Activated T-cell treated with anti-CD3 and anti-CD28 coated beads for 4 hours (primary cell): ENCODE measurements at places on chromosomes 5 and 9.

- DNase-seq: no peak
Observed at GRCh38 chr9:110282018-110282738, 25.9 kb upstream of the TXN start.

- no peak for DNase-seq
Observed at GRCh38 chr5:173950829-173951228, 38.1 kb upstream of the C5orf47 start.

- DNase-seq: peak; percentile 71
Observed at GRCh38 chr5:154467655-154468354, 10.2 kb downstream of the HAND1 start.

- no peak for DNase-seq
Observed at GRCh38 chr9:116992865-116993264, 305.8 kb downstream of the TRIM32 start.

- no peak for DNase-seq
Observed at GRCh38 chr9:88818495-88819201, 172.6 kb upstream of the S1PR3 start.

- no peak for DNase-seq
Observed at GRCh38 chr5:181043285-181044092, 3.4 kb downstream of the BTNL9 start.

DNA sequence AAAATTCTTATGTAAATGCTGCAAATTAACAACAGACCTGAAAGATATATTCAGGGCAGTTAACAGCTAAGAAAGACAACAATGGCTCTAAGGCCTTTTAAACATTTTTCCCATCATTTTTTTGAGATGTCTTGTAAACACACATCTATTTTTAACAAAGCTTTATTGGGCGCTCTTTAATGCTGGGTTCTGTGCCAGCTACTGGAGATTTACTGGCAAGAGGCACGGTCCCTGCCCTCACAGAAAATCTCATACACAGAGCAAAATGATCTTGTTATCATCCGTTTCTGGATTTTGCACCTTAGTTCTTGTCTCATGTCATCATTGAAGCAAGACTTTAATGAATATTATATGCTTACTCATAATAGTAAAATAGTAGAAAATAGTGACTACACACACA lies 1022.3 kb upstream of the WWC1 start:
- no peak for DNase-seq

GRCh38 chr5:134526483-134527155 lies 1.1 kb downstream of the JADE2 start:
- DNase-seq: peak; percentile 41

DNA sequence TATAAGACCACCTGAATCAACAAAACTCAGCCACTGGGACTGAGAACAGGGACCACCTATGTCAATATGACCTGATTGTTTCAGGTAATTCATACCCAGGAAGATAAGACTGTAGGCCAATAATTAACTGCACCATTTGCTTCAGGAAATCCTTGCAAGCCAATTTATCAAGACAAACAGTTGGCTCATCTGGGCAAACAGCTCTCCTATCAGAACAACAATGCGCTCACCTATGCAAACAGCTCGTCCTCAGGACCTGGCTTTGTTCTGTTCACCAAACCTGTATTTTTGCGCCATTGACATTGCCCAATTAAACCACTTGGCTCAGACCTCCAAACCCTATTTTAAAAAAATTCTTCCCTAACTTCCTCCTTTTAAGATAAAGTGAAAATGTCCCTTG lies 92.3 kb upstream of the MARCHF11 start:
- no peak for DNase-seq

DNA sequence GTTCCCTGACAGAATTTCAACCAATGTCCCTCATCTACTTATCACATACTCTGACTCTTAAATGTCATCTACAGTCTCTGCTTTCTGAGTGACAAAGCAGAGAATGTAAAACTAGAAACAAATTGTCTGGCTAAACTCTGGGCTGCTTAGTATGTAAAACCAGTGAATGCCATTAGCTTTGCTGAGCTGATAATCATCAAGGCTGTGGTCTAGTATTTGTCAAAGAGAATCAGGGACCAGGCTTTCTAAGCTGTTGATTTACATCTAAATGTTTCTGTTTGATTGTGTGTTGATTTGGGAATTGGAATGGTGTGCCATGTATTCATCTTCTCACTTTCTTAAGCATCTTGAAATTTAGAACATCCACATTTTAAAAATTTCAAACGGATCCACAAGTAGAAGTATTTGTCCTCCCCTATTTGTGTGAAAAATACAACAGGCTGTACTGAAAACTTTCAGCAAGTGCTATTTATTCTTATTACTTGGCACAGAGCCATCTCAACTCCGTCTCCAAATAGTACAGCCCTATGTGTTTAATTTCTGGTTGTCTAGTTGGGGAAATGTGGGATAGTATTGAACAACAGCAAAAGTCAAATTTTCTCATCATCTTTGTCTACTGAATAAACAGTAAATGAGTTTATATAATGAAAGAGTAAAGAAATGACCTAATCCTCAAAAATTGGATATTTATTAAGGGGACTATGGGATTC lies 251.5 kb downstream of the KCTD16 start:
- DNase-seq: no peak

DNA sequence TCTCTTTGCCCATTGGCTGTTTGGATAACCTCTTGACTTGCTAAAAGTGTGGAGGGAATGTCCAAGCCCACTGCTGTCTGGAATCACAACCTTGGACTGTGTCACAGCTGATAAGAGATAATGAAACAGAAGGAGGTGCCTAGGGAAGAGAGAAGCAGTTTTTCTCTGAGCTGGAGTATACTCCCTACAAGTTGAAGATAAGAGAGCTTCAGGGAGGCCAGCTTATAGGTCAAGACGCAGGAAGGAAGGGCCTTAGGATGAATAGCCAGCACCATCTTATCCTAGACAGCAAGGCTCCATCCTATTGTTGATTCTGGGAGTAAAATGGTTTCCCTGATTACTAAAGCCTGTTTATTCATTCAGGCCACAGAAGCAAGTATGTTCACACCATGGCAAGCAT lies 244.7 kb downstream of the NPR3 start:
- no peak for DNase-seq

DNA sequence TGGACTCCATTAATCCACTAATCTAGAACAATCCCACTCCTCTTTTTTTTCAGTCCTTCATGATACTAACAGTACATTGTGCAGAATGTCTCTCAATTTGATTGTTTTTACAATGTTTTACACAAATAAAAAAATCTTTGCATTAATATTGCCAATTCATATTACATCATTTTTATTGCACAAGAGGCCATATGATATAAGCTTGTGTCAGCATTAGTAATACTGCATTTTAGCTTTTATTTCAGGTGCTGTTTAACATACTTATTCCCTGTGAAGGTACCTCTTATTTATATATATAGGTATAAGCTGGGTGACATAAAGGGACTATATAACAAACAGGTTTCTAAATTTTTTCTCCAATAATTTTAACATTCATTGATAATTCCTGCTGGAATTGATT lies 737.4 kb downstream of the DNAH5 start:
- no peak for DNase-seq

- no peak for DNase-seq
Observed at GRCh38 chr9:36993933-36994764, 39.9 kb downstream of the PAX5 start.

- DNase-seq: no peak
Observed at GRCh38 chr5:133400831-133401351, 211.4 kb downstream of the FSTL4 start.

DNA sequence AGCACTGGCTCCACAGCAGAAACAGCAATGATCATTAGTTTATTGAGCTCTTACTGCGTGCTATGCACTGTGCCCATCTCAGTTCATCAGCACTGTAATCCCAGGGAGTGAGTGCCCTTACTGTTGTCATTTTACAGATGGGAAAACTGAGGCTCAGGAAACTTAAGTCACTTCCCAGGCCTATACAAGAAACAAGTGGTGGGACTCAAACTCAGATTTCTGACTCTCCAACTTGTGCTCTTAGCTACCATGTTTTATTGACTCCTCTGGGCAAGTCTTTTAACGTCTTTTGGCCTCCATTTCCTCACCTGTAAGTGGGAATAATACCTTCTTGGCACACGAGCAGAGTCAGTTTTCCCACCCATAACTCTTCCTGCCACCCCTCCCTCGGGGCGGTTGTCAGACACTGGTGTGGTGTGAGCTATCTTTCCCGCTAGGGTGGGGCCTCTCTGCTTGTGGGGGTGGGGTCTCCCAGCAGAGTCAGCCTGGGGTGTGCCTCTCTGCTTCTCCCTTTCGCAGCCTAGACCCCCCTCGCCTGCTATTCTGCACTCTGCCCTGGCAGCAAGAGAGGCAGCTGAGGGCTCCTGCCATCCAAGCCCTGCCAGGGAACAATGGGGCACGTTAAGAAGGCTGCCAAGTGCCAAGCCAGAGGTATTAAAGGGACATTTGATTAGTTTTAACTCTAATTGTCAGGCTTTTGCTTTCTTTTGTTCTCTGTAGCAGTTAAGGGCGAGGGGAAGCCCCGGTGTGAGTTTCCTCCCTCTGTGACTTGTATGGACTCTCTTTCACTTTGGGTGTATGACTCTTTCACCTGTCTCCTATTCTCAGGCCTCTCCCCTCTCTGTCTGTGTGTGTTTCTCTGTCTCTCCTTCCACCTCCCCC lies 12.1 kb downstream of the GALNT10 start:
- peak; percentile 27 for DNase-seq

GRCh38 chr5:149114403-149115312 lies 26.6 kb upstream of the ABLIM3 start:
- DNase-seq: peak; percentile 7

- DNase-seq: no peak
Observed at GRCh38 chr5:9009931-9010651, 535.8 kb downstream of the SEMA5A start.

- no peak for DNase-seq
Observed at GRCh38 chr9:126373241-126373640, 46.6 kb downstream of the MVB12B start.

GRCh38 chr5:23024470-23024869 lies 171.3 kb upstream of the CDH12 start:
- DNase-seq: no peak

DNA sequence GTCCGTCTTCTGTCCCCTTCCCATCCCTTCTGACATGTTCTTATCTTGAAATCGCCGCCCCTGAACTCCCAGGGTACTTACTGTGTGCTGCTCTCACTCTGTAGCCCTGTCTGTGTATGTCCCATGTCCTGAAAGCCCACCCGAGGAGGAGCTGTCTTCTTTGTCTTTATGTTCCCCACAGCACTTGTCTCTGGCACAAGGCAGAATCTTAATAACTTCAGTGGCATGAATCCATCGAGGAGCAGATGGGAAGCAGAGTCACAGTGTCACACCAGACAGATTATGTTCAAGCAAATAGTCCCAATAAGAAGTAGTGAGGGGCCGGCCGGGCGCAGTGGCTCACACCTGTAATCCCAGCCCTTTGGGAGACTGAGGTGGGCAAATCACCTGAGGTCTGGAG lies 29.7 kb upstream of the LTC4S start:
- DNase-seq: no peak

DNA sequence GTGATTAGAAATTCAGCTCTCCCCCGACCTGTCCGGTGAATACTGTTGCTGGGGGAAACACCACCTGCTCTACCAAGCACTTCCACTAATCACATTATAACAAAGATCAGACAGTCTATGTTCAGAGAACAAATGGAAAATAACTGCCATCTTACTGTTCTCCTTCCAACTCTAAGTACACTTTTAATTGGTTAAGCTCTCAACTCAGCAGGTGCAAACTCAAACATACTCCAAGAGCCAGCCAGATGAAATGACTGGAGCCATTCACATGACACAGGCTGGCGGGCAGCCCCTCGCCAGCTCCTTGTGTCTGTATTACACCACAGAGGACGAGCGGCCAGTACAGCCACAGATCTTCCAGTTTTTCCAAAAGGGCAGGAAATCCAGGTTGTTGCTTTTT lies 16.1 kb downstream of the LIFR start:
- DNase-seq: no peak

DNA sequence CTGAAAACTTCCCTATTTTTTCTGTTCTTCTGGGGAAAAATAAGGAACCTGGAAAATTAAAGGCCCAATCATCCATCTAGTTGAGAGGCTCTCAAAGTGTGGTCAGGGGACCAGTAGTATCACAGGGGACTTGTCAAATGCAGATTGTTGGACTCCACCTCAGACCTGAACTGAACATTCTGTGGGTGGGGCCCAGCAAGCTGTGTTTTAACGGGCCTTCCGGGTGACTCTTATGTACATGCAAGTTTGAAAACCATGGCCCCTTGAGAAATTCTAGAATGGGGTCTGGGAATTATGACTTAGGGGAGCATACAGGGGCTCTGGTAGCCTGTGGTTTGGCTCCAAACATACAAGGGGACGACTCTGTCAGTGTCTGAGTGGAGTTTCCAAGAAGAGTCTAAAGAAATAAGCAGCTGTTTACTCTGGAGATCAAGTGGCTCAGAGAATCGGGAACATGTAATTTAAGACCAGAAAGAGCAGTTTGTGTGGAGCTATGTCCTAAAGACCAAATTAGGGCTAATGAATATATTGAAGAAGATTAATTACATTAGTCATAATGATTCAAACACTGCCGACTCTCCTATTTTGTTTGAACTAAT lies 177.4 kb downstream of the SLC28A3 start:
- no peak for DNase-seq

DNA sequence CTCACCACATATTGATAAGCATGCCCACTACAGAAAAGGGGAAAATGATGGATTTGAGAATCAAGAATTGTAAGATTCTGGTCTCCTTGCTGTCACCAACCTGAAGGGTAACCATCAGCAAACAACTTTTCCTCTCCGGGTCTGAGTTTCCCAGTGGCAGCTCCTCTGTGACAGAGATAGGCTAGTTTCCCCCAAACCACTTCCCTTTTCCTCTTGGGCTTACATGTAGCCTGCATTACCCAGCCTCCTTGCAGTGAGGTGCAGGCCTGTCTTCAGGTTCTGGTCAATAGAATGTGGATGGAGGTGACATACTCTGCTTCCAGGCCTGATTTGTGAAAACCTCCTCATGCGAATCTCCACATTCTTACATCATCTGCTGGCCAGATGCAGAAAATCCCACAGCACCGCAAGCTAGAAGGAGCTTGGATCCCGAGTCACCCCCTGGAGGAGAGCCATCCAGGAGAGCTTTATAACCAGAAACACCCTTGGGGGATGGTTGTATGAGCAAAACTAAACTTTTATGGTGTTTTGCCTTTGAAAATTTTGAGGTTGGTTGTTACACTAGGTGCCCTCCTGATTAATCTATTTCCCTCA lies 206.1 kb downstream of the RGS3 start:
- no peak for DNase-seq

GRCh38 chr9:2743937-2744529 lies 26.7 kb downstream of the KCNV2 start:
- DNase-seq: no peak

GRCh38 chr9:92185096-92185495 lies 69.9 kb upstream of the SPTLC1 start:
- no peak for DNase-seq

GRCh38 chr9:104740621-104741020 lies 6.9 kb upstream of the NIPSNAP3A start:
- no peak for DNase-seq

DNA sequence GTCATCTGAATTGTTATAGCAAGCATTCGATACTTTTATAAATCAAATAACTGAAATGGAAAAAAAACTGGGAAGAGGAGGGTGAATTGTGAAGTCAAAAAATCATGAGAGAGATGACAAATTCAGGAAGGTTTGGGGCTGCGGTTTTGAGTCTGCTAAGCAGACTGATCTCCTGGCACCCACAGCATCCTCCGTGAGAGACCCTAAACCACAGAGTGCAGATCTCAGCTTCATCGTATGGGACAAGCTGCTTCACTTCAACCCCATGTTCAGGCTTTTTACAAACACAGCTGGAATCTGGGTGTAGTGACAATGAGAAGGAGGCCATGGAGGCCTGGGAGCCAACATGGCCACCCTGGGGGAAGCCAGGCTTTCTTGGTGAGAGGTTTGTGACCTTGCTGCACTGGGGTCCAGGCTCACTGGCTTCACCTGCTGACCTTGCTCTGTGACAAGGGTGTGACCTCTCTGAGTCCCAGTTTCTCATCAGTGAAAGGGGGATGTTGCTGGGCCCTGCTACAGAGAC lies 19.4 kb downstream of the USP20 start:
- no peak for DNase-seq
